Stimulated activated CD8-positive, alpha-beta memory T cell treated with anti-CD3 and anti-CD28 coated beads, Interleukin-7, amount 100 ng/mL, for 48 hours (primary cell): ENCODE measurements at places on chromosomes 1 and 21.

DNA sequence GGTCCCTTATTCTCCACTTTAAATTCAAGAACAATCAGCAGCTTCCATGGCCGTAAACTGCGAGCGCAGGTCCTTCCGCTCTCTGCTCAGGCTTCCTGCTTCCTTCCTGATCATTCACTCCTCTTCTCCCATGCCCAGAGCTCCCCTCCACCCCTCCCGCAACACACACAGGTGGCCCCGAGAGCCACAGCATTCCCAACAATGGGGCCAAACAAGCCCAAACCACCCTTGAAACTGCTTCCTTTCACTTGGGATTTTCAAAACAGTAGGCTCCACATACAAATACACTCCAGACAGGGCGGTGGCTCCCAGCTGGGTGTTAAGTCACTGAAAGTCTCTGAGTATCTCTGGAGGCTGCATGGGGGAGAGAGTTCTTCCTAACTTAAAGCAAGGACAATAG is 11.4 kb downstream of the FAM89A start:
- DNase-seq, result no peak

GRCh38 chr1:32334864-32335534 is 1.0 kb downstream of the MARCKSL1 start:
- DNase-seq, result no peak

GRCh38 chr1:175408986-175409385 is 216.4 kb upstream of the KIAA0040 start:
- DNase-seq, result no peak

- no peak for DNase-seq
Observed at GRCh38 chr21:45041351-45041805, 33.0 kb upstream of the ADARB1 start.

- no peak for DNase-seq
Observed at GRCh38 chr1:58942759-58943191, 158.9 kb upstream of the JUN start.

DNA sequence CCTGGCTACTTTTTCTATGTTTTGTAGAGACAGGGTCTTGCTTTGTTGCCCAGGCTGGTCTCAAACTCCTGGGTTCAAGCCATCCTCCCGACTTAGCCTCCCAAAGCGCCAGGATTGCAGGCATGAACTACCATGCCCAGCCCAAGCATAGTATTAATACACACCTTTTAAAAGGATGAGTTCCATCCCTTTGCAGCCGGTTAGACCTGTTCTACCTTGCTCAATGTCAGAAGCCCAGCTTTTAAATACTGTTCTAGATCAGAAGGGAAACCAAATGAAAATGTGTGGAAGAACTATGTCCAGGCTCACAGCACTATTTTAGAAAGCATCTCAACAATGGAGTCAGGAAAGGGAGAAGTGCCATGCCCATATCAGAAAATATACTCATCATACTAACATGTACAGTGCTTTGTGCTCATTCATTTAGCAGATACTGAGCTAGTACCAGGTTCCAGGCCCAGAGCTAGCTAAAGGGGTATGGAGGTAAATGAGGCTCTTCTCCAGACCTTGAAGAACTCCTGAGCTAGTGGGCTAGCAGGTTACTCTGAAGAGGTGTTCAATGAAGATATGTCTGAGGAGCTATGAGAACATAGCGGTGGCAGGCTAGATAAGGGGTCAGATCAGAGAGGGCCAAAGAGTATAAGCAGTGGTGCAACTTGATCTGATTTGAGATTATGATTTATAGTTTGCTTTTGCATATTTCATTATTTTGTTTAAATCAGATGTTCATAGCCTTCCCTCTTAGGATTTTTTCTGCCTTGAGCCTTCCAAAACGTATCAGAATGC is 78.2 kb downstream of the RNF220 start:
- DNase-seq, result no peak

DNA sequence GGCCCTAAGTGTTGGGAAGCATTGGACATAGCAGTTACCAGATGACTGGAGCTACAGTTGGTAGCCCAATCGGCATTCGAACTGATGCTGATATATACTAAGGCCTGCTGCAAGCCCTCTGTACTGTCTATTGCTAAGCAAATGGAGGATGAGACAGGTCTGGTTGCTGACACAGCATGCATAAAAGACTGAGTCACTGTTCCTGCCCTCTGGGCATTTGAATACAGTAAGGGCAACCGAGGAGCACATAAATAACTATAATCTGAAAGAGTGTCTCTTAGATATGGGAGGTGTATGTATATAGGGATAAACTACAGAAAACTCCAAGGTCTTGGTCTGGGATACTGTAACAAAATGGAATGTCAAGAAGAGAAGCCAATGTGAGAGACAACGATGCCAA is 16.8 kb upstream of the MARK1 start:
- no peak for DNase-seq

GRCh38 chr1:3271866-3272265 is 182.6 kb upstream of the ARHGEF16 start:
- DNase-seq, result no peak

- no peak for DNase-seq
Observed at GRCh38 chr1:173039626-173040025, 11.1 kb downstream of the TNFSF18 start.

- DNase-seq, result no peak
Observed at GRCh38 chr1:44576456-44577150, 97.7 kb downstream of the TMEM53 start.

DNA sequence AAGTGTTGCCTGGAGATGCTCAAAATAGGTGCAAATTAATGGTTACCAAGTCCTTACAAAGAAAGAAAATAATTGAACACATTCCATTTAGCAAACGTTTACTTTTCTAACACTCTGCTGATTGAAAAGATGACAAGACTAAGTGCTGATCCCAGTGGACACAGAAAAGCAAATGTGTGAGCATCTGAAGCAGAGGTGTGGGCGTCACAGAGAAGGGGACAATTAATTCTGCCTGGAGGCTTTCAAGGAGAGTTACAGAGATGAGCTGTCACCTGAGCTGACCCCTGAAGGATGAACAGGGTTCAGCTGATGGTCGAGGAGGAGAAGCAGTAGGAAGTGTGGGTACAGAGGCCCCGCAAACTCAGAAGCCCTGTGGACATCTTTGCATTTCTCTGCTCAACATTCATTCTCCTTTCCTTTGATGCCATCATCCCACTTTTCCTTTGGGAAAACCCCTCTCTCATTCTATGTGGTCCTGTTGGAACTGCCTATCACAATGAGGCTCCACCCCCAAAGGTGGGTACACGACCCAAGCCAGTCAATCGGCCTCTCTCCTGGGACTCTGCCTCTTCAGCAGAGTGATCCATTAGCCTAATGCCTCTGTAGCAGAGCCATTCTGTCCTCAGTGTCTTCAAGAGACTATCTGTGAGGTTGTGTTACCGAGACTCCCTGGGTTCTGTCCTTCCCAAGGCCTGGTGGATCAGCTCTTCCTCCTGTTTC is 17.2 kb upstream of the PLA2G2E start:
- DNase-seq, result no peak

DNA sequence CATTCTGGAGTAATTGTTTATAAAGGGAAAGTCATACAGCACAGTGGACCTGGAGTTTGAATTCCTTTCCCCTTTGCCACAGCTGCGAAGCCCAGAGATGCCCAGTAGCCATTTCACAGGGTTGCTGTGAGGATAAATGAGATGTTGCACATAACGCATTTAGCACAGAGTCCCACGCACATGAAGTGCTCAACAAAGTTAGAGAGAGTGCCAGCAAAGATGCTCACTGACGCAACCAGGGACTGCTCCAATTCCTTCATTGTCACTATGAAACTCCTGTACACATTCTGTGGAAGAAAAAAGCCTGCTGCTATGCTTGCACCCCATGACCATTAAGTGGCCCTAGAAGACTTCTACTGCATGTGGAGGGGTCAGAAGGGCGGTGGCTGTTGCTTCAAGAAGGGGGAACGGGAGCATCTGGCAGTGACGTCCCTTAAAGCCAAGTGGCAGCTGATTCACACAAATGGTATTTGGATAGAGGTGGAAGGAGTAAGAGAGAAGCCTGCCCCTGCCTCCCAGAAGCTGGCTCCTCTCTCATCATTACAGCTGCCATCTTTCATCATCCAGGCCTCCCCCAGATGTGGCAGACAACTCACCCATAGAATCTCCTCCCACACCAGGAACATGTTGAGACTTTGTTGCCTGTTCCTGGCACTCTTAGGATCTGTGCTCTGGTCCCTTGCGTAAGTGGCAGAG is 26.5 kb upstream of the VAV3 start:
- DNase-seq, result no peak

- no peak for DNase-seq
Observed at GRCh38 chr1:1599030-1599934, 653 bp downstream of the FNDC10 start.

GRCh38 chr1:169921080-169921479 is 27.4 kb upstream of the SCYL3 start:
- no peak for DNase-seq

DNA sequence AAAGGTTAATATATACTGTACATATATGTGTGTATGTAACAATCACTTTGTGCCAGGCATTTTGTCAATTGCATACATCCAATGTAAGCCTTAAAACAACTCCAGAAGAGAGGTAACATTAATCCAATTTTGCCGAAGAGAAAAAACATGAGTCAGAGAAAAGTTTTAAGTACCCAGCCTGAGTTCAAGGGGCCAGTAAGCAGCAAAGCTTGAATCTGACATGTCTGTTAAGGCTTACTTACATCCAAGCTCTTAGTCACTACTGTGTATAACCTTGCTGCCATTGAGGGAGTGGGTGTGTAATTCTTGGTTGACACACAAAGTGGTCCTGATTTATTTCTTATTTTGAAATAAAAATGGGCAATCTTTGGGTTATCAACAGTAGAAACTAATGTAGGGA is 360.4 kb upstream of the LYPLAL1 start:
- DNase-seq, result no peak

GRCh38 chr1:97500760-97501159 is 420.1 kb downstream of the DPYD start:
- no peak for DNase-seq

DNA sequence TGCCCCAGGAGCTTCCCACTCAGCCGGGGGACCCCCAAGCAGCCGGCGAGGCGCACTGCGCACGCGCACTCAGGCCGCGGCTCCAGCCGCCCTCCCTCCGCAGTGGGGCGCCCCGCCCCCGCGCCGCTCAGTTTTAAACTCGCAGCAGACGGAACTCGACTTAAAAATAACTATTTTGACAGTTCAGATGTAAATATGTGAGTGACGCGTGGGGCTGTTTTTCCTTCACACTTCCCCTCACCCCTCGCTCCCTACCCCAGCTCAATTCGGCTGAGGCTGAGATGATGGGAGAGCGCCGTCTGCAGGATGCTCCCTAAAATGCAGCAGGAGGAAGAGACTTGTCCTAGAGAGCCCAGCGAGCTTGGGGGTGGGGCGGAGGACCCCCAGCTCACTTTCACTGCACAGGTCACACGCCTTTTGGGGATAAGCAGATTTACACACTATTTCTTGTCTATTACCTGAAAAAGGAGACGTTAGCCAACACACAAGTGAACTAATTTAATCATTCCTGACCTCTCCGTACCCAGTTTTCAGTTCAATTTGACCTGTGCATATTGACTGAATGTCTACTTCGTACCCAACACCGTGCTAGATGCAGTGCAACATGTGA is 8.9 kb upstream of the LEMD1 start:
- peak; percentile 17 for DNase-seq

DNA sequence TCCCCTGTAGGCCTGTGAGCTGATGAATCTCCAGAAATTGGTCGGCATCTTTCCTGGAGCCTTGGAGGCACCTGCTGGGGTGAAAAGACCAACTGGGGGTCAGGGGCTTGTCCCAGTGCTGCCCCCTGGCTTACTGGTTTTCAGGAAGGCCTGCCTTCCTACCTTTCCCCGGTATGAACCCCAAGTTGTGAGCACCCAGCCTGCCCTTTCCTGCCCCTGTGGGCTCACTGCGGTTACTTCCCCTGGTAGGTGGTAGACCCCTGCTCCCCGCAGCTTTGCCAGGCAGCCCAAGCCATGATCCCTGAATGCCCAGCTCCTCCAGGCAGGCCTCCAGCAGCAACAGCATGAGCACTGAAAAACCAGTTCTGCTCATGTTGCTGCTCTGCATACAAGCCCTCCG is 10.2 kb downstream of the DMRTB1 start:
- no peak for DNase-seq

- DNase-seq, result no peak
Observed at GRCh38 chr1:226490426-226490809, 58.1 kb upstream of the STUM start.

DNA sequence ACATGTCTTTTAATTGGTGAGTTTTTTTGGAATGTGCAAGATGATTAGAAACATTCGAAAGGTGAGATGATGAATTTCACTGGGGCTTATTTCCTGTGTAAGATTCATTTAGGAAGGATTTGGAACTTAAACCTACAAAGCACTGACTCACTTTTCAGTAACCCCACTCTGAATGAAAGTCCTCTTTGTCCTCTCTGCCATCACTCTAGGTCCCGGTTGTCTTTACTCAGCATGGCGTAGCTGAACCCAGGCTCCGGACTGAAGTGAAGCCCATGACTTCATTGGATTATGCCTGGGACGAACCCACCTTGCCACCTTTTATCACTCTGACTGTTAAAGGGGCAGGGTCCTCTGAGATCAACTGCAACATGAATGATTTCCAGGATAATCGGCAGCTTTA is 139.4 kb downstream of the VPS13D start:
- no peak for DNase-seq

- no peak for DNase-seq
Observed at GRCh38 chr1:98027103-98027705, 106.4 kb upstream of the DPYD start.

DNA sequence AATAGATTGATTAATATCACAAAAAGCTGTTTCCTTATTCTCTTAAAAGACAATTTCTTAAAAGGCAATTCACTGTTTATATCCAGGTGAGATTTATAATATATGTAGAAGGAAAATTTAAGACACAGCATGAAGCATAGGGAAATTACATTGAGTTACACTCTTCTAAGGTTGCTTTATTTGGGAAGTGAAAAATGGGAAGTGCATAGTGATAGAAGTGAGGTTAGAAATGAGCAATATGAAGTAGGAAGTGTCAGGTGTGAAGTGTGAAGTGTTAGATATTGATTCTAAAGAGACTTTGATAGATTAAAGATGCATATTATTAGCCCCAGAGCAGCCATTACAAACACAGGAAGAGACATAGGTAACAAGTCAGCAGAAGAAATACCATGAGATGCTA is 40.3 kb downstream of the FH start:
- DNase-seq, result no peak

GRCh38 chr1:207455183-207455754 is 1.1 kb downstream of the CR2 start:
- DNase-seq, result no peak

DNA sequence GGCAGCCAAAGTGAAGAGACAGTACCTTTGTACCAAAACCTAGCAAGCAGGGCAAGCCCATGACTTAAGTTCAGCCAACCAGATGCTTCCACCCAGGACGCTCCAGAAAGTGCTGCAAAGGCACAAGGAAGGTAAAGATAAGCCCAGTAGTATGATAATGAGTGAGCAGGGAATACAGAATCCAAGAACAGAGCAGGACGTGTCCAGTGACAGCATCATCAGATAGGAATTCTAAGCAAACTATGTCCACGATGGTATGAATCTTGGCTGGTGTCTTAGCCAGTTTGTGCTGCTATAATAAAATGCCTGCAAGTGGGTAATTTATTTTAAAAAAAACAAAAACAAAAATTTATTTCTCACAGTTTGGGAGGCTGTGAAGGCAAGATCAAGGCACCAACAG is 13.6 kb downstream of the GJA4 start:
- DNase-seq, result no peak

GRCh38 chr1:8818325-8818775 is 910 bp upstream of the RERE start:
- DNase-seq, result no peak

GRCh38 chr1:184352776-184353175 is 34.1 kb upstream of the C1orf21 start:
- DNase-seq, result no peak
